Pericardium fibroblast (primary cell): ENCODE measurements at places on chromosomes 3 and 15. TPM values are rescaled to one million over a fixed set of nuclear protein-coding genes. Genes with fewer than 3 reads are reported as not detected.

Gene KBTBD13
- total RNA-seq = not detected in 2 replicates

Gene CX3CR1
- not detected in 2 replicates for total RNA-seq

Gene GOLGA8S
- total RNA-seq = 0.23 TPM in 1 of 2 replicates, not detected in the other

Gene C3orf20
- 0.09 and 0.35 TPM in 2 replicates for total RNA-seq

Gene SSUH2
- not detected in 2 replicates for total RNA-seq

Gene PEX5L
- not detected in 2 replicates for total RNA-seq
